SK-N-MC (cell line): ENCODE measurements at places on chromosomes 2 and 18.

- no peak for DNase-seq
These were observed 164.4 kb downstream of the SCG2 start for GRCh38 chr2:223437788-223438187.

GRCh38 chr2:19505199-19506136, 147.0 kb upstream of the OSR1 start:
- DNase-seq, result no peak

DNA sequence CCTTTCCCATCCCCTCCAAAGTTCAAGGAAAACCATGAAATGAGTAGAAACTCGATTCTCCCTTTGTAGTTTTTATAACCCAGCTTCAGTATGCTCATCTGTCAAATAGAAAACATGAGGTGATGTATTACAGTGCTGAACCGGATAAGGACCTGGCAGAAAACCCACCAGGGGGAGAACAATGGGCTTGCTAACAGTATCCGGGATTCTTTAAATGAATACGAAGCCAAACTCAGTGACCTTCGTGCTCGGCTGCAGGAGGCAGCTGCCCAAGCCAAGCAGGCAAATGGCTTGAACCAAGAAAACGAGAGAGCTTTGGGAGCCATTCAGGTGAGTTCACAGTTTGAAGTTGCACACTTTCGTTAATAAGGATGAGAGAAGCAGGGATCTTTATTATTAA, 113.6 kb upstream of the TTC39C start:
- DNase-seq, result no peak

DNA sequence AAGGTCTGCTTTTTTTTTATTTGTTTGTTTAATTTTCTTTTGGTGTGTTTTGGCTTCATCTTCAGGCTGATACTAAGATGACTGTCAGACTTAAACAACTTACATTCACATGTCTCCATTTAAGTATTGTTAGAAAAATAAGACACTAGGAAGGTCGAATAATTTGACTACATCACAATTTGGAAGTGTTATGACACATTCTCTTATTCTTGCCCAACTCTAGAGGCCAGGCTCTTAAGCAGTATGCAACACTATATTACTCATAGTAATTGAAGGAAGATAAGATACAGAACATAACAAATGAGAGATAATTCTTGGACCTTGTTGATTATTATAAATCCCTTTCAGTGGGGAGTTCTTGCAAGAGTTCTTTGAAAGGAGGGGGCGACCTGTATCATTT, 295.3 kb upstream of the COL3A1 start:
- no peak for DNase-seq

- DNase-seq, result no peak
These were observed 786 bp upstream of the ZFP36L2 start for GRCh38 chr2:43226955-43227829.

- DNase-seq, result no peak
These were observed 88.7 kb upstream of the LCLAT1 start for GRCh38 chr2:30358351-30358750.

GRCh38 chr2:135004005-135004746, 43.1 kb downstream of the MAP3K19 start:
- DNase-seq, result no peak

GRCh38 chr2:13332060-13332459, 615.3 kb downstream of the TRIB2 start:
- DNase-seq, result no peak

GRCh38 chr2:121826036-121826435, 70.6 kb downstream of the TSN start:
- DNase-seq, result no peak

DNA sequence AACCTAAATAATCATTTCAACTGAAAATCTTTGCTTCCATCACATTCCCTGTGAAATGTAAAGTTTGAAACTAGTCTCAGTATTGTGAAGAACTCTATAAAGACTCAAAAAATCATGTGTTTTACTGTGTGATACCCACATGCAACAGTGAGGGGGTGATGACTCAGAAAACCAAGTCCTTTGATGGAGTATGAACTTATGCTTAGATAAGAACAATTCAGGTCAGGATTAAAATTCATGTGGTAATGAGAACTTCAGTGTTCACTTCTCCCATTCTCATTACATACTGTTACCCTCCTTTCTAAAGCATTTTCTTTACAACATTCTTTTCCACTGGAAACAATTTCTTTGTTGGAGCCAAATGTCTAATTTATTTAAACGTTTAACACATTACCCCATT, 360.2 kb downstream of the FSIP2 start:
- no peak for DNase-seq

DNA sequence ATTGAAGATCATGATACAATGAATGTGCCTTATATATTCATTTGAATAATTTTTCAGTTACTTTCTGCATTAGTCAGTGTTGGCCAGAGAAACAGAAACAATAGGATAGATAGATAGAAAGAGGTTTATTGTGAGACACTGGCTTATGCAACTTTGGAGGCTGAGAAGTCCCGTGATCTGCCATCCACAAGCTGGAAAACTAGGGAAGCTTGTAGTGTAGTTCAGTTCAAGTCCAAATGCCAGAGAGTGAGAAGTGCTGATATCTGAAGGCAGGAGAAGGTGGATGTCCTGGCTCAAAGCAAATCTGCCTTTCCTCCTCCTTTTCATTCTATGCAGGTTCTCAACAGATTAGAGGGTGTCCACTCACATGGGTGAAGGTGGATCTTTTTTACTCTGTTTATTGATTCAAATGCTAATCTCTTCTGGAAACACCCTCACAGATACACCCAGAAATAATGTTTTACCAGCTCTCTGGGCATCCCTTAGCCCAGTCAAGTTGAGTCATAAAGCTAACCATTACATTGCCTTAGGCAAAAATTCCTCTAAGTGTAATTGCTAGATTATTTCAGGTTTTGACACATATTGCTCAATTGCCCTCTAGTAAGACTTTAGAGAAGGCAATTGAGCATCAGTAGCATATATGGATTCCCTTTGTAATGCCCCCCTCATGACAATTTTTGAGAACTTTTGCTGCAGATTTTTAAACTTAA, 341.4 kb downstream of the LPIN1 start:
- DNase-seq, result no peak

- no peak for DNase-seq
These were observed 509.6 kb upstream of the RAB6C start for GRCh38 chr2:129469871-129470270.

GRCh38 chr2:234978466-234979203, 26.8 kb downstream of the SH3BP4 start:
- no peak for DNase-seq

DNA sequence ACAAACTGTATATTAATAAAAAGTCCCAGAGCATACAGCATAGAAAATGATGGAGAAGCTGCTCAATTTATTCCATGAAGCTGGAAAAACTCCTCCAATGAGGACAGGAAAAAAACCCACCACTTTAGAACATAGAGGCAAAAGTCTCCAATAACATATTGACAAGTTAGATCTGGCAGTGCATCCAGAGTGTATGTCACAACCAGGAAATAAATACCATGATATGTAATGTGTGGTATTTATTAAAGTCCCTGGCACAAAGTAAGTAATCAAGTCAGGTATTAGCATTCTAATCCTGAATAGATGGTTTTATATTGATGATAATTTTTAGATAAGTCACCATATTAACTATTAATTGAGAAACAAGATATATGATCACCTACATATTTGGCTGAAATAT, 427.3 kb upstream of the HS6ST1 start:
- DNase-seq, result no peak

DNA sequence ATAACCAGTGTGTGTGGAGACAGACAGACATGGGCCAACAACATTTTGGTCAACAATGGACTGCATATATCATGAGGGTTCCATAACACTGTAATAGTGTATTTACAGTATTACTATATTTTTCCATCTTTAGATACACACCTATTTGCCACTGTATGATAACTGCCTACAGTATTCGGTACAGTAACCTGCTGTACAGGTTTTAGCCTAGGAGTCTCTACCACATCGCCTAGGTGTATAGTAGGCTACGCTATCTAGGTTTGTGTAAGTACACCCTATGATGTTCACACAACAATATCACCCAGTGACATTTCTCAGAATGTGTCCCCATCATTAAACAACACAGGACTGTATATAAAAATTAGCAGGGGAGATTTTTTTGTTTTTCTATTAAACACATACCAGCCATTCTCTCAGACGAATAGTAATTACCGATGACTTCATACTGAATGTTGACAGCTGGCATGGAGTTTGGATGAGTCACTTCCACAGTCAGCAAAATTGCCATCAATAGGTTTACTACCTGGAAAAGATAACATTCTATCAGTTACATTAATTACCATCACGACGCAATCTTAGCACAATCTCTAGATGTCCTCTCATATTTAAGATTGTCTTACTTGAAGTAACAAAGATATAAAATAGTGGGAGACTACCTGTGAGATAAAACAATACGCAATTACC, 10.8 kb downstream of the LAPTM4A start:
- no peak for DNase-seq

- DNase-seq, result no peak
These were observed 169.2 kb upstream of the NCK2 start for GRCh38 chr2:105575499-105576025.

- no peak for DNase-seq
These were observed 314.8 kb upstream of the HS6ST1 start for GRCh38 chr2:128633501-128633900.

GRCh38 chr2:150624001-150624401, 136.5 kb upstream of the RND3 start:
- DNase-seq, result no peak

DNA sequence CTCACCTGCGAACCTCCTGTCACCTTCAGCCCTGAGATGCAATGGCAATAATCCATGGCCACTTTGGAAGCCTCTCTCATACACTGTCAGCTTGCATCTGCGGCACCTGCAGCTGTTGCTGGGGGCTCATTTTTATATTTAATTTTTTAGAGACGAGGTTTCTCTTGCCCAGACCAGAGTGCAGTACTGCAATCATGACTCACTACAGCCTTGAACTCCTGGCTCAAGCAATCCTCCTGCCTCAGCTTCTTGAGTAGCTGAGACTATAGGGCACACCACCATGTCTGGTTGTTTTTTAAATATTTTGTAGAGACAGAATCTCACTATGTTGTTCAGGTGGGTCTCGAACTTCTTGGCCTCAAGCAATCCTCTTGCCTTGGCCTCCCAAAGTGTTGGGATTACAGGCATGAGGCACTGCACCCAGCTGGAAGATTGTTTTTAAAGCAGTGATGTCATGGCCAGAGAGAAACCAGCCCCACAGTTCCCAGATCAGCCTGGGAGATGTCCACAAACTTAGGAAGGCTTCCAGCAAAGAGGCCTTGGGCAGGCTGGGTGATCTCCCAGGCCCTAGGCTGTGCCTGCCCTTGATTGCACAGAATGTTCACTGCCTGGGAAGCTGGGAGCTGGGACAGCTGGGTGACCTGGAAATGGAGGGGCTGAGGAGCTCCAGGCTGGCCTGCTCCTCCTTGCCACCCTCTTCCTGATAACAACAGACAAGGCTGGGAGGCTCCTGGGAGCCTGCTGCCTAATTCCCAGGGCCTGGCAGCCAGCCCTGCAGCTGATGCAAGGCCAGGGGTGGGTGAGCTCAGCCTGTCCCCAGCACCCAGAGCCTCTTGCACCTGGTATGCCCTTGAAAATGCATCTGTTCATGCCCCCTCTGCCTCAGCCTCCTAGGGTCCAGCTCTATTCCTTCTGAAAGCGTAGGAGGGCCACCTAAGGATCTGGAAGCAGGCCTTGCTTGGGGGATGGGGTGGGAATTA, 27.1 kb downstream of the SH2D6 start:
- DNase-seq, result no peak

DNA sequence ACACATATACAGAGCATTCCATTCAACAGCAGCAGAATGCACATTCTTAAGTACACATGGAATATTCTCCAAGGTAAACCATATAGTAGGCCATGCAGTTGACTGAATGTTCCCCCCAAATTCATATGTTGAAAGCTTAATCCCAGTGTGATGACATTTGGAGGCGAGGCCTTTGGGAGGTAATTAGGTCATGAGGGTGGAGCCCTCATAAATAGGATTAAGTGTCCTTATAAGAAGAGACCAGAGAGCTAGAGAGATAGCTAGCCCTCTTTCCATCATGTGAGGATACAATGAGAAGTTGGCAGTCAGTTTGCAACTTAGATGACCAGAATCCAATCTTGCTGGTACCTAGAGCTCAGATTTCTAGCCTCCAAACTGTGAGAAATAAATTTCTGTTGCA, 27.6 kb downstream of the TMEM185B start:
- DNase-seq, result no peak

DNA sequence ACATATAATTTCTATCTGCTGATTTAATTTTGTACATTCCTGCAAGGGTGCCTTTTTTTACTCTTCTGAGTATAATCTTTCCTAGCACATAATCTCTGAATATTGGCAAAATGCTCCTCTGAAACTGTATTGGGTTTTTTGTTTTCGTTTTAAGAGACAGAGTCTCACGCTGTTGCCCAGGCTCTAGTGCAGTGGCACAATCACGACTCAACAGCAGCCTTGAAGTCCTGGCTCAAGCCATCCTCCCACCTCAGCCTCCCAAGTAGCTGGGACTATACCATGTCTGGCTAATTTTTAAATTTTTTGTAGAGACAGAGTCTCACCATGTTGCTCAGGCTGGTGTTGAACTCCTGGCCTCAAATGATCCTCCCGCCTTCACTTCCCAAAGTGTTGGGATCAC, 104.9 kb downstream of the SPTBN1 start:
- no peak for DNase-seq

DNA sequence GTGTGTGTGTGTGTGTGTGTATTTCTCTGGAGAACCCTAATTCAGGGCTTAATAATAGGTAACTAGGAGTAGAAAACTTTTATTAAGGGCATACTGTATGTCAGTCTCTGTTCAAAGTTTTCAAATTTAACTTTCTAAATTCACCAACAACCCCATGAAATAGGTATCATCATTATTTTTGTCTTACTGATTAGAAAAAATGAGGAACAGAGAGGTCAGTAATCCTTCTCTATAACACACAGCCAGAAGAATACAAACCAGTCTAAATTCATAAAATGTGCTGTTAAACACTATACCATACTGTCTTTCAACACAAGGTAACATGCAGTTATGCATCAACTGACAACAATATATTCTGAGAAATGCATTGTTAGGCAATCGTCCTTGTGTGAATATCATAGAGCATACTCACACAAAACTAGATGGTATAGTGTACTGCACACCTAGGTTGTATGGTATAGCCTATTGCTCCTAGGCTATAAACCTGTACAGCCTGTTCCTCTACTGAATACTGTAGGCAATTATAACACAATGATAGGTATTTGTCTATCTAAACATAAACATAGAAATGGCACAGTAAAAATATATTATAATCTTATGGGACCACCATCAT, 143.1 kb downstream of the PTH2R start:
- no peak for DNase-seq

DNA sequence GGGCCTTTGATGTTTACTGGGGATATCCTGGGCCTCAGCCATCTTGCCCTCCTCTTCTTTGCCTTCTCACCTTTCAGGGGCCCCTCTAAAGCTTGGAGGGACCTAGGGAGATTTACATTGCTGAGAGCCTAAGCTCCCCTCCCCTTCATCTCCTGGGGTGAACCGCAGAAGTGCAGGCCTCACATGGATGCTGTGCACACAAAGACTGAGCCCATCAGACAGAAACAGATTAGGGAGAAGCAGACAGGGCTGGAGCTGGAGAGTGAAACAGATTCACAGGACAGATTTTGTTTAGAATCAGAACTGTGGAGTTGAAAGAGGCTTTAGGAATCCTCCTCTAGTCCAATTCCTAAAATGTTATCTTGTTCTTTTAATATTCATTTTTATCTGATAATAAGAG, 3.4 kb upstream of the CDK5R2 start:
- DNase-seq, result no peak

GRCh38 chr2:64853306-64853705, 135.9 kb upstream of the SLC1A4 start:
- no peak for DNase-seq
